RPMI7951 (cell line): ENCODE measurements at places on chromosomes 7 and 10. TPM values are rescaled to one million over a fixed set of nuclear protein-coding genes. Genes with fewer than 3 reads are reported as not detected.
A peak's percentile ranks its signal among the peaks of the same experiment; 100 is the strongest.

GRCh38 chr7:158419238-158419785, 168.3 kb downstream of the PTPRN2 start:
- DNase-seq = no peak

- peak; percentile 18 for DNase-seq
Observed at GRCh38 chr10:102744374-102745051, 765 bp downstream of the WBP1L start.

- no peak for DNase-seq
Observed at GRCh38 chr10:51861051-51861450, 161.7 kb upstream of the CSTF2T start.

- DNase-seq = no peak
Observed at GRCh38 chr10:49593998-49594397, 16.1 kb upstream of the SLC18A3 start.

DNA sequence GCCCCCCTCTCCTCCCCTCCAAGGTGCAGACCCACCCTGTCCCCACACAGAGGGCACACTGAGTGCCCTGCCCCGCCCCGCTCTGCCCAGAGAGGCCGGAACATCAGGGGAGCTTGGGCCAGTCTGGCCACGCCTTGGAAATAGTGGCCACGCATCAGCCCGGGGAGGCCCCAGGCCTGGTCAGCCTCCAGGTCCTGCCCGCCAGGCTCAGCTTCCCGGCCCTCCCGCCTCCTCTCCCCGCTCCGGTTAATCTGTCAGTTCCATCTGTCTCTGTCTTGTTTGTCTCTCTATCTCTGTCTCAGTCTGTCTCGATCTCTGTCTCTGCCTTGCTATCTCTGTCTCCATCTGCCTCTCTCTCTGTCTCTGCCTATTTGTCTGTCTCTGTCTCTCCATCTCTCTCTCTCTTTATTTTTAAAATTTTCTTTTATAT, 28.9 kb upstream of the TNRC18 start:
- peak; percentile 34 for DNase-seq

DNA sequence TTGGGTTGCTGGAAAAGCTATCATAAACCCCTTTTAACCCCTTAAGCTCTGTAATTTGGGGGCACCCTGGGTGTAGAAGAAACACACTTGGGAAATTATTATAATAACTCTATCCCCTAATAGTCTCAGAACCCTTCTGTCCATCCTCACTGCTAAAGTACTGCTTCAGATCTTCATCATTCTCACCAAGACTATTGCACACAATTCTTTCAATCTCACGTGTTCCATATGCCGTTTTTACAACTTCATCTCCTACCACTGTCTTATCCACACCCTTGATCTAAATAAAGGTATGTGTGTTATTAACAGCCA, 15.8 kb downstream of the ANKRD22 start:
- DNase-seq = no peak

- DNase-seq = no peak
Observed at GRCh38 chr10:3866332-3866731, 81.3 kb upstream of the KLF6 start.

GRCh38 chr10:109358325-109358724, 565.0 kb downstream of the XPNPEP1 start:
- no peak for DNase-seq

- no peak for DNase-seq
Observed at GRCh38 chr10:61325223-61325960, 127.8 kb downstream of the TMEM26 start.

GRCh38 chr7:133568544-133568943, 315.7 kb downstream of the EXOC4 start:
- DNase-seq = no peak

GRCh38 chr10:48627984-48628609, 23.2 kb upstream of the ARHGAP22 start:
- DNase-seq = peak; percentile 92

DNA sequence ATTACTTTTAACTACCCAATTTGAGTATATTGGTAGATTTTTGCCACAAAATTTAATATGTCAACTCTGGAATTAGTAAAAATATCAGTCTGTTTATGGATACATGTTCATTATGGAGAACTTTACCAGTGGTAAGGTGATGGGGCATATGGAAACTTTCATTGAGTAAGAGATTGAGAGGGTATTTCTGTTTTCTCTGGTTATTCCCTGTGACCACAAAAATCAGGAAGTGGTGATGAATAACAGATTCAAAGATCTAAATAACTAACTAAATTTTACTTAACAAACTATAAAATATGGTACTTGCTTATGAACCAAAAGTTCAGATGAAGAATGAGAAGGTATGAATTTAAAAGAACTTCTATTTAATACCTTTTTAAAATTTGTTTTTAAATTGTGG, 22.1 kb upstream of the STEAP4 start:
- no peak for DNase-seq

The HILPDA gene
- total RNA-seq = 18.7 and 29.1 TPM in 2 replicates

The LIPN gene
- total RNA-seq = not detected in 2 replicates

The GPR85 gene
- total RNA-seq = 3.1 and 4.2 TPM in 2 replicates
